ENCODE measurements at places on chromosomes 2 and 18.
A peak's percentile ranks its signal among the peaks of the same experiment; 100 is the strongest.

DNA sequence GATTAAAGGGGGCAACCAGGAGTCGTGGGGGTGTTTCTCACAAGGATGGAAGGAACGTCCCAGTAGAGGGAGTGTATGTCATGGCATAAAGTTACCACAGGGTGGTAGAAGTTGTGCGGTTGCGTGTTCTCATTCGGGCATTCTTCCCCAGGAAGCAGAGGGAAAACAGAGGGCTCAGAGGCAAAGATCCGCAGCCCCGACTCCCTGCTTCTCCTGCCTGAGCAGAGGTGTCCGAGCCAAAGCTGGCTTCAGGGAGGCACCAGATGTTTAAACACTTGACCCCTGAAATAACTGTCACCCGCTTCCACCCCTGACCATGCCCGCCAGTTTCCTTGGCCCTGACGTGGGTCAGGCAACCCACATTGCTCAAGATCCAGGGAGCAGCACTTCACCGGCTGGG lies 83.7 kb downstream of the EN1 start:
- DNase-seq, result no peak

GRCh38 chr2:43340945-43341356 lies 114.5 kb upstream of the ZFP36L2 start:
- peak; percentile 81 for DNase-seq

- DNase-seq, result no peak
Measured at GRCh38 chr2:45510701-45511420, 100.2 kb downstream of the SRBD1 start.

- no peak for DNase-seq
Measured at GRCh38 chr2:227389661-227390060, 1.9 kb upstream of the SCYGR1 start.

- no peak for DNase-seq
Measured at GRCh38 chr2:144322379-144322778, 197.5 kb downstream of the ZEB2 start.

GRCh38 chr2:188976545-188977268 lies 2.5 kb downstream of the COL3A1 start:
- DNase-seq, result no peak

GRCh38 chr2:17822445-17823117 lies 6.3 kb downstream of the MSGN1 start:
- DNase-seq, result no peak

- DNase-seq, result no peak
Measured at GRCh38 chr2:96493072-96493471, 12.1 kb downstream of the NEURL3 start.

GRCh38 chr2:203582468-203582867 lies 47.4 kb upstream of the RAPH1 start:
- no peak for DNase-seq

GRCh38 chr18:51724790-51725721 lies 527.6 kb upstream of the MEX3C start:
- no peak for DNase-seq

DNA sequence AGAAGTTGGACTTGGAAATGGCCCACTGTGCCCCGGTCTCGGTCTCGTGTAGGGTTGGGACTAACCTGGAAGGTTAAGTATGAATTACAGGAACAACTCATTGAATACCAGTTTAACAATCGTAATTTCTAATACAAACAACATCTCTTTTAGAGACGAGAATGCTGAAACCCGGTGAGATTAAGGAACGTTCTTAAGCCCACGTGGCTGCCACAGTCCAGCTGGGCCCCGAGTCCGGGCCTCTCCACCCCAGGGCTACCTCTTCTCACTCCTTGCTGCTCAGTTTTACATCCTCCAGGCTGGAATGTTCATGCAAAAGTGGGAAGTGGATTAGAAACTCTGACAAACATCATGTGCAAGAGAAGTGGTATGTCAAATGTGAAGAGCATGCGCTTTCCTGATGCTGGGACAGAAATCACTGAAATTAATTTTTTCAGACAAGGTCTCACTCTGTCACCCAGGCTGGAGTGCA lies 29.4 kb downstream of the NGEF start:
- DNase-seq, result no peak

- DNase-seq, result peak; percentile 89
Measured at GRCh38 chr18:8471372-8471771, 137.9 kb upstream of the RAB12 start.

- DNase-seq, result no peak
Measured at GRCh38 chr2:237042101-237042500, 43.6 kb upstream of the COPS8 start.

DNA sequence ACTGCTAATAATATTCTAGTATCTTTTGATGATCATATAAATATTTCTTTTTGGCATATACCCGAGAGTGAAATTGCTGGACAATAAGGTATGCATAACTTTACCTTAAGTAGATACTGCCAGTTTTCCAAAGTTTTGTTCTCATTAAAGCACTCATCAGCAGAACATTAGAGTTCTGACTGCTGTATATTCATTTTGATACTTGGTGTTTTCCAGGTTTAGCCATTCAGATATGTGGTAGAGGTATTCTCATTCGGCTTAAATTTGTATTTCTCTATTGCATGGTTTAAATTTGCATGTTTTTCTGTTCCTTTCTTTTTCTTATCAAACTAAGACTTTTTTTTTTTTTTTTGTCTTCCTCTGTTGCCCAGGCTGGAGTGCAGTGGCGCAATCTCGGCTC lies 18.2 kb downstream of the CYBRD1 start:
- no peak for DNase-seq

DNA sequence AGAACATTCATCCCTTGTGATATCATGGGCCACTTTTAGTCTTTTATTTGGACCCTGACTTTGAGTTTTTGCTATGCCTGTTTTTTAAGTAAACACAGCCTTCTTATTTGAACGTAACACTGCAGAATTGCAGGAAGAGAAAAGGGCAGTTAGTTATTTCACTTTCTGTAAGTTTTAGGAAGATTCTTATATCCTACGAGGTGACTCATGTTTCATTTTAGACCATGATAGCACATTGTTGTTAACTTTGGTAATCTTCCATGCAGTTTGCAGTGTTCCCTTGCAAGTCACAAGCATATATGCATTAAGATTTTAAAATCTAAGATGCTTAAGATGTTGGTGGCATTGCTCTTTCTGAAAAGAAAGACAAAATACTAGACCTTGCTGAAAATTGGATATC lies 128.6 kb upstream of the EPC2 start:
- no peak for DNase-seq

GRCh38 chr2:235206980-235207579 lies 255.3 kb downstream of the SH3BP4 start:
- peak; percentile 87 for DNase-seq

GRCh38 chr18:60809937-60810336 lies 437.4 kb upstream of the MC4R start:
- no peak for DNase-seq

DNA sequence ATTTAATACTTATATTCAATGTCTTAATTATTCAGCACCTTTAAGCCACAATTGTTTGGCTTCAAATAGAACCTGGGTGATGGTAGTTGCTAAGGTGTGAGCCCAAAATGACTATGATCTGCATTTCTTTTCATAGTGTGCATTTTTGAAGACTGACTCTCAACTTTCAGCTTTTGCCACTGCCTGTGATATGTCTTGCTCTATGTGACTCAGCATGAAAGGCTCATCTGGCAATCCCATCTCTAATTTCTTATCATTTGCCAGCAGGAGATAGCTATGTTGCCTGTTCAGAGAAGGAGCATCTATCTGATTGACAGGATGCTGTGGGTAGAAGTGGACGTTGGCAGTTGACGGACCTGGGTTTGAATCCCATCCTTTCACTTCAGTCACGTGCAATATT lies 34.5 kb upstream of the CCDC93 start:
- DNase-seq, result no peak
